Vein endothelial cell (primary cell): ENCODE measurements at places on chromosomes 3 and 15. TPM values are rescaled to one million over a fixed set of nuclear protein-coding genes. Genes with fewer than 3 reads are reported as not detected.

The VEPH1 gene
- total RNA-seq, result 178 and 210 TPM in 2 replicates

The PARL gene
- 27.1 and 27.7 TPM in 2 replicates for total RNA-seq

The TM4SF18 gene
- 91.5 and 264 TPM in 2 replicates for total RNA-seq

The WDR5B gene
- 4.9 and 5.3 TPM in 2 replicates for total RNA-seq

The SEMA5B gene
- under 0.01 TPM in 1 of 2 replicates, not detected in the other for total RNA-seq

The ZNF770 gene
- total RNA-seq, result 32.7 and 40.4 TPM in 2 replicates

The FEZF2 gene
- total RNA-seq, result not detected in 2 replicates

The PPP2R3A gene
- total RNA-seq, result 13.1 and 17.3 TPM in 2 replicates
